ENCODE measurements at places on chromosomes 1 and 21.

DNA sequence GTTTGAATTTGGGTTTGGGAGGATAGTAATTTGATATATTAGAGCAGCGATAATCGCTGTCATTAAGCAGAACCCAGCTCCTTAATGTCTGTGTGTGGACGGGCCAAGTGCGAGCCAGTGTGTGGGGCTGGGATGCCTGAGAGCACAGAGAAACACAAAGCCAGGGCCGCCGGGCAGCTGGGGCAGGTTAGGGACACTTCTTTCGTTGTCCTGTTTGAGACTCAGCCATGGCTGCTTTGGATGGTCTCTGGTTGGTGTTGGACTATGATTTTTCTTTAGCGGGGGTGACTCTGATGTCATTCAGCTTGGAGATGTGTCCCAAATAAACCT lies 33.4 kb downstream of the ABCG1 start:
- DNase-seq: no peak

GRCh38 chr1:95181096-95181495 lies 52.9 kb upstream of the RWDD3 start:
- DNase-seq: no peak

- DNase-seq: no peak
Measured at GRCh38 chr1:209920844-209921243, 17.2 kb upstream of the SYT14 start.

- DNase-seq: no peak
Measured at GRCh38 chr1:223048026-223048425, 95.0 kb downstream of the TLR5 start.

DNA sequence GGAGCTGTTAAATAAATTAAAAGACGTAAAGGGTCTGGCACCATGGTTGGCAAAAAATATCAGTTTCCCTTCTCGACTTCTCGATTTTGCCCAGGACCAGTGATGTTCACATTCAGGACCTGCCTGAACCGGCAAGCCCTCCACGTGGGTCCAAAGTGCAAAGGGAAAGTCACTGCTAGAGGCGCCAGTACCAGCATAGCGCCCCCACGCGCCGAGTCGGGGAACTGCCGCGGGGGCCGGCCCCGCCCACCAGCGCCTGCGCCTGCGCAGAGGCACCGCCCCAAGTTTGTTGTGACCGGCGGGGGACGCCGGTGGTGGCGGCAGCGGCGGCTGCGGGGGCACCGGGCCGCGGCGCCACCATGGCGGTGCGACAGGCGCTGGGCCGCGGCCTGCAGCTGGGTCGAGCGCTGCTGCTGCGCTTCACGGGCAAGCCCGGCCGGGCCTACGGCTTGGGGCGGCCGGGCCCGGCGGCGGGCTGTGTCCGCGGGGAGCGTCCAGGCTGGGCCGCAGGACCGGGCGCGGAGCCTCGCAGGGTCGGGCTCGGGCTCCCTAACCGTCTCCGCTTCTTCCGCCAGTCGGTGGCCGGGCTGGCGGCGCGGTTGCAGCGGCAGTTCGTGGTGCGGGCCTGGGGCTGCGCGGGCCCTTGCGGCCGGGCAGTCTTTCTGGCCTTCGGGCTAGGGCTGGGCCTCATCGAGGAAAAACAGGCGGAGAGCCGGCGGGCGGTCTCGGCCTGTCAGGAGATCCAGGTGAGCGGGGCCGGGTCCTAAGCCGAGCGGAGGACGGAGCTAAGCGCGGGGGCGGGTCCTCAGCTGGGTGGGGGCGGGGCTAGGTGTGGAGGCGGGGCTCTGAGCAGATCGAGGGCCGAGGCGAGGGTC lies at the start of gene PINK1:
TSS of gene PINK1 (plus strand) at position 269 of the 875 bp plus-strand sequence. CDS start at position 360, 91 bp downstream.
- no peak for DNase-seq

DNA sequence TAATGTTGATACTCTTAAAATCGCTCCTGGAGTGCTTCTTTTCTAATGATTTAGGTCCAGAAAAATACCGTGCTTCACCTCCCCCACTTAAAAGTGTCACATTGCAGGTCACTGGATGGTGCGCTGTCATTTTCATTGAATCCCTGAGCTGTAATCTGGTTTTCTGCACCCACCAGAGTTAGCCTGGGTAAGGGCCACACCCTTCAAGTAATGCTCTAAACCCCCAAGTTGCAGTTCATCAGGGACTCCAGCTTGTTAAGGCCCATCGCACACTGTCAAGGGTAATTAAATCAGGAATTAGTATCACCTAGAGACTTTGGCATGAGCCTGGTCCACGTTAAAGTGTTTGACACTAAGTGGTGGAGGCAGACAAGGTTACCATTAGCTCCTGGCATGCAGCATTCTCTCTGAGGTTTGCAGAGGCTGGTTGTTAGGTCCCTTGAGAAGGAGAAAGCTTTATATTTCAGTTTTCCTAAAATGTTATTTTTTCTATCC lies 34.0 kb downstream of the ASTN1 start:
- no peak for DNase-seq

DNA sequence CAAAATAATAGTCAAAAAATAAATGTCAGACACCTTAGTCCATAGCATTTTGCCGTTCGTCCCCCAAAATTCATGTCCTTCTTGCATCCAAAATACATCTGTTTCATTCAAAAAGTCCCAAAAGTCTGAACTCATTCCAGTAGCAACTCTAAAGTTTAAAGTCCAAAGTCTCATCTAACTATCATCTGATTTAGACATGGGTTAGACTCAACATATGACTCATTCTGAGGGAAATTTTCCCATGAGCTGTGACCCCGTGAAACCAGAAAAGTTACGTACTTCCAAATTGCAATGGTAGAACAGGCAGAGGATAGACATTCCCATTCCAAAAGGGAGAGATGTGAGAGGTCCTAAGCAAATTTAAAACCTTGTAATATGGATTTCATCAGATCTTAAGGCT lies 48.6 kb upstream of the CACHD1 start:
- DNase-seq: no peak

GRCh38 chr1:176531921-176532897 lies 69.2 kb downstream of the PAPPA2 start:
- no peak for DNase-seq

GRCh38 chr21:35530766-35531165 lies 481.7 kb upstream of the RUNX1 start:
- no peak for DNase-seq

GRCh38 chr1:54464477-54465146 lies 58.4 kb upstream of the SSBP3 start:
- no peak for DNase-seq

- no peak for DNase-seq
Measured at GRCh38 chr1:12709696-12710095, 6.2 kb upstream of the AADACL3 start.

DNA sequence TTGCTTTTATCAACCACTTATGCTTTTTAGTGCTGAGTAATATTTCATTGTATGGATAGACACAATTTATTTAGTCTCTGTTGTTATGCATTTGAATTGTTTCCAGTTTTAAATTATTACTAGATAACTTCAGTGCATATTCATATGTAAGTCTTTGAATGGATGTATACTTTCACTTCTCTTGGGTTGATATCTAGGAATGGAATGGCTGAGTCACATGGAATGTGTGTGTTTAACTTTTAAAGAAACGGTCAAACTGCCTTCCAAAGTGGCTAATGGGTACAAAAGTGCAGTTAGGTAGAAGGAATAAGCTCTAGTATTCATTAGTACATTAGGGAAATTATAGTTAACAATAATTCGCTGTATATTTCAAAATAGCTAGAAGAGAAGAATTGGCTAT lies 82.4 kb downstream of the NPHS2 start:
- DNase-seq: no peak

DNA sequence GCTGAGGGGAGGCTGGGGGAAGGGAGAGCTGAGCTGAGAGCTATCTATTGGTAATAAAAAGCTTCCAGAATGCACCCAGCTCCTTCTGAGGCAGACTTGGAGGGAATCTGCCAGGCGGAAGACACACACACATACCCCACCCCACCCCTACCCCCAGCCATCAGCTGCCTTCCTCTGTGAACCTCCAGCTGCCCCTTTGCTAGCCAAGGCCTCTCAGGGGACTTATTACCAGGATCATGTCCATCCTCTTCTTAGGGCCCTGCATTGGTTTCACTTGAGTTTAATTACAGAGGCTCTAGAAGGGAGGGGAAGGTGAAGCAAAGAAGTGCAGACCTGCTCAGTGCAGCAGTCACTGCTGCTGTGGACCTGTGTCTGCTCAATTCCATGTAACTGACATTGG lies 156.4 kb downstream of the OMA1 start:
- DNase-seq: no peak

DNA sequence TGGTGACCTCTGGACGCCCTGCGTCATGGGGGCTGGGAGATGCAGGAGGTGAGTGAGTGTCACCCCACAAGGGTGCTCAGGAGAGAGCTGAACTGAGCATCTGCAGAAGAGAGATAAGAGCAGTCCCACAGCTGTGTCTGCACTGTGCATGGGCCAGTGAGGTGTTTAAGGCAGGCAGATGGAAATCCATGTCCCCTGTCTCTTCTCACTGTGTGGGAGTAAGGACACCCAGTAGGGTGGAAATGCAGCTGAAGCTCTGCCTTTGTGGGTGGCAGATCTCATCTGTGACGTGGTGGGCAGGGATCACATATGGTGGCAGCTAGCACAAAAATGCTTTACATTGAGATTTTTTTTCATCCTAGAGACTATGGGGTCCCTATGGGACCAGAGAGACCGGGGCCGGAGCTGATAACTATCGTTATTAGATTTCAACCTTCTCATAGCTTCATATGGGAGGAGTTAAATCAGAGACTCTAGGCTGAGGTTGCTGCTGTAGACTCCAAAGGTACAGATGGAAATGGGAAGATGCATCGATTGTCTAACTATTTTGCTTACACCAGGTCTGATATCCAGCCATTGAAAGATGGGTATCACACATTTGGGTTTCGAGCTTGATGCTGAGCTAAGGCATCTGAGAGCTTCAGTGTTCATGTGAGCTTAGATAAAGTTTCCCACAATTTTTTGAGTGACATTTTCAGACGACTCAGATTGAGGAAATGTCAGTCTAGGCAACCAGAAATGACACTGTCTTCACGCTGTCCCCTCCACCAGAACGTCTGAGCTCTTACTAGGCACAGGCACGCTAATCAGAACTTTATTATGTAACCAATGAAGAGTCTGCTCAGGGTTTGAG lies 65.3 kb upstream of the PSEN2 start:
- no peak for DNase-seq

GRCh38 chr1:84165601-84166000 lies 21.5 kb downstream of the PRKACB start:
- no peak for DNase-seq

DNA sequence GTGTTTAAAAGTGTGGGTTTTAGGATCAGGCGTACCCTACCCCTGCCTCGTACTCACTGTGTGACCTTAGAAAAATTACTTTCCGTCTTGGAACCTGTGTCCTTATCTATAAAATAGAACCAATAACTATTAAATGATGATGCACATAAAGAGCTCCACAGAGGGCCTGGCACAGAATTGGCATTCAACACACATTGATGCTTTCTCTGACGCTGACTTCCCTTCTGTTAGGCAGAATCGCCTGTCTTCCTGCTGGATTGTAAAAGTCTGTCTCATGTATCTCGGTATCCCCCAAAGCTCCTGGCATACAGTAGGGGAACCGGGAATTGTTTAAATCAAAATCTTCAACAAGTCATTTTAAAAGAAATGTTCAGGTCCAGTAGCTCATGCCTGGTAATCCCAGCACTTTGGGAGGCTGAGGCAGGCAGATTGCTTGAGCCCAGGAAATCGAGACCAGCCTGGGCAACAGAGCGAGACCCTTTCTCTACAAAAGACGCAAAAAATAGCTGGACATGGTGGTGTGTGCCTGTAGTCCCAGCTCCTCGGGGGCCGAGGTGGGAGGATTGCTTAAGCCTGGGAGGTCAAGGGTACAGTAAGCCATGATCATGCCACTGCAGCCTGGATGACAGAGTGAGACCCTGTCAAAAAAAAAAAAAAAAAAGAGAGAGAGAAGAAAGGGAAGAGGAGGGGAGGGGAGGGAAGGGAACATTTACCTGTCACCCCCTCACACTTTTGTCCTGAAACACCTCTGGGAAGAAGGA lies 41.3 kb upstream of the FHAD1 start:
- no peak for DNase-seq

GRCh38 chr1:59670662-59671061 lies 144.1 kb upstream of the HOOK1 start:
- DNase-seq: no peak

GRCh38 chr1:19374083-19374801 lies 62.1 kb downstream of the SLC66A1 start:
- no peak for DNase-seq

GRCh38 chr1:91557039-91557690 lies 56.5 kb downstream of the CDC7 start:
- peak; percentile 18 for DNase-seq

DNA sequence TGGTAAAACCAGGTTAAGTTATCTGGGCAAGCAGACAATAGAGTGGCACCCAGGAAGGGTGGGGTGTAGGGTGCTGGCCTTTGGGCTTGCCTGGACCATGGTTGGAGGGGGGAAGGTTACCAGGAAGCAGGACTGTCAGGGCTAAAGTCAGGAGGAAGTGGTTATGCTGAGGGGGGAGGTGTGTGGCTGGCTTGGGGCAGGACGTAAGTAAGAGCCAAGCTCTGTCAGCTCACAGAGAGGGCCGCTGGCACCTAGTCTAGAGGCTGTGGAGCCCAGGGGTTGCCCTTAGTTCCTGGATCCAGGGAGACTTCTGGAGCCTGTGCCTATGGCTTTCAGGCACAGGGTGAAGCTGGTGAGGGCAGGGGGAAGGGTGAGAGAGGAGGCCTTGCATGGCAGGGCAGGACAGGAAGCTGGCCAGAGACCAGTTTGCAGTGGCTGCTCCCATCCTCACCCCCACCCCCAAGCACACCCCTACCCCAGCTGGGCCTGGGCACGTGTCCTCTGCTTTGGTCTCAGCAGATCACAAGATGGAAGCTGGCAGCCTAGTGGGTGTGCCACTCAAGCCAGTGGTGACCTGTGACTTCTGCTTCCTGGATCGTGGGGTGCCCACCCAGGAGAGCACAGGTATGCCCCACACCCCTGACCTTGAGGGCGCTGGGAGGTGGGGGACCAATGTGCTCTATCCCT lies 20.5 kb upstream of the SMYD3 start:
- DNase-seq: no peak

- no peak for DNase-seq
Measured at GRCh38 chr1:216051071-216051470, 372.2 kb downstream of the USH2A start.

GRCh38 chr1:62725255-62725654 lies 37.1 kb upstream of the DOCK7 start:
- no peak for DNase-seq

GRCh38 chr1:198848649-198849048 lies 209.8 kb downstream of the PTPRC start:
- DNase-seq: no peak

DNA sequence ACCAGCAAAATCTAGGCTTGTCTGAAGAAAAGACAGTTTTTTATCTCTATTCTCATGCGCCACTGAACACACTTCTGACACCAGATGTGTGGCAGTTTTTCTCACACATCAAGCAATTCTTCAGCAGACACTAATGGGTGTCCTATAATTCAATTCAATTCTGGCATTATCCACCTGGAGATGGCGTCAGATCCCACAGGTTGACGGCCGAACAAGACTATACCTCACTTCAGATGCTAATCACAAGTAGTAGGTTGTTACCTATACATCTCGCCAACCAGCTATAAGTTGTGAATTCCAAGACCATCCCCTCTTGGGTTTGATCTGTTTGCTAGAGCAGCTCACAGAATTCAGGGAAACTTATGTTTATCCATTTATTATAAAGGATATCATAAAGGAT lies 89.9 kb upstream of the ARTN start:
- no peak for DNase-seq

All from kidney epithelial cell (primary cell).